CD4-positive, alpha-beta T cell treated with Interleukin-12 subunit alpha and Interleukin-12 subunit beta, for 1 hour (primary cell): ENCODE measurements at places on chromosomes 1 and 21.

DNA sequence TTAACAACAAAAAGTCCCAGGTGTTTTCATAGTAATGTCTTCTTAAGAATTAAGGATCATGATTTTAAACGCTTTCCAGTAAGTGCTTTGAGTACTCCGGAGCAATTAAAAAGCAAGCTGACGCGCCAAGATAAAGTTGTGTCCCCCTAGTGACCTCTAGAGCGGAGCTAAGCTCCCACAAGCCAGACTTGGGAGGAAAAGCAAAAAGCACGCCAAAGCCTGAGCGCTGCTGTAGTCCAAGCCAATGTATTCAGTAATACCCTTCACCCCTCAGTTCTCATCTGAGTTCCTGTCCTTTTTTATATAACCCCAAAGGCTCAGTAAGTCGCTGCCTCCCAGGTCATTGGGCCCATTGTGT lies 3.5 kb upstream of the SLC44A5 start:
- no peak for DNase-seq

- no peak for DNase-seq
Measured at GRCh38 chr1:202176949-202177927, 16.4 kb upstream of the LGR6 start.

DNA sequence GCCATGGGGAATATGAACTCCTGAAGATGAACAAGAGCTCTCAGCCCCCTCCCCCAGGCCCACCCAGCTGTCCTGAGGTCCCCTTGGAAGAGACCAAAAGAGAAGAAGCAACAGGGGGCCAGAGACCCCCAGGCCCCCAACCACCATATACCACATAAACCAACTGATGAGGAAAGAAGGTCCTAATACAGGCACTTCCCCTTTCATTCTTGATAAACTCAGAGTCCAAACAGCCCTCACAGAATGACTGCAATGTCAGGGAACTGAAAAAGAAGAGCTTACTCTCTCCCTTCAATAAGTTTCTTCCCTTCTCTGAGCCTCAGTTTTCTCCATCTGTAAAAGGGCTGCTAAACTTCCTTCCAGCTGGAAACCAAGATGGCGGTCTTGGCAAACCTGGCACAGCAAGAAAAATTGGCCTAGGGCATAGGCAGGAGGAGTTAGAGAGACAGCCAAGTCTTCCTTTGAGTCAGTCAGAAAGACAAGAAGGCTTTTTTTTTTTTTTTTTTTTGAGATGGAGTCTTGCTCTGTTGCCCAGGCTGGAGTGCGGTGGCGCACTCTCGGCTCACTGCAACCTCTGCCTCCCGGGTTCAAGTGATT lies 90.5 kb downstream of the VWA5B1 start:
- no peak for DNase-seq

DNA sequence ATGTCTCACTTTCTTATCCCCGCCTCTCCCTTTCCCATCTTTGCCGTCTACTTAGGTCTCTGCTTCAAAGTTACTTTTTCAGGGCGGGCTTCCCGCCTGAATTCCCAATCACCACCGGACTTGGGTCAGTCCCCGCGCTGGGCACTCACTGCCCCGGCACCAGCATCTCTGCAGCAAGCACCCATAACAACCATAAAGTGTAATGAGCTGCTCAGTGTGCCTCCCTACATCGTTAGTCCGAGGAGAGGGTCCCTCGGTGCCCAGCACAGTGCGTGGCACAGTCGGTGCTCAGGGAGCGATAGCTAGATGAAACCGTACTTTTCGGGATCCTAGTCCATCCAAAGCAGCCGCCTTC lies 633 bp upstream of the CTPS1 start:
- peak; percentile 2 for DNase-seq

DNA sequence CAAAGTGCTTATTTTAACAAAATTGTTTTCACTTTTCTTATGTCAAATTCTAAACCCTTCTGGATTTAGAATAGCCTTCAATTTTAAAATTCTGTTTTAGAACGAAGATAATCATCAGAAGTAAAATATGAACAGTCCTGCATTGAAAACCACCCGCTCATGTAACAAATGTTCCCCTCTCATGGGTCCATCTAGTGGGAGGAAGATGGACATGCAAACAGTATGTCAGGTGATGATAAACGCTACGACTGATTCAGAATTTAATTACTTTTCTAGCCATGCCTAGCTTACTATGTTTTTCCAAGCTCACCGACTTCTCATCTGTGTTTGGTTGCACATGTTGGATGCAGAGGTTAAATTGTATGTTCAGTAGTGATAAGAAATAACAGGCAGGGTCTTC lies 23.5 kb downstream of the SOD1 start:
- no peak for DNase-seq

- no peak for DNase-seq
Measured at GRCh38 chr1:9653491-9654050, 2.0 kb downstream of the PIK3CD start.

DNA sequence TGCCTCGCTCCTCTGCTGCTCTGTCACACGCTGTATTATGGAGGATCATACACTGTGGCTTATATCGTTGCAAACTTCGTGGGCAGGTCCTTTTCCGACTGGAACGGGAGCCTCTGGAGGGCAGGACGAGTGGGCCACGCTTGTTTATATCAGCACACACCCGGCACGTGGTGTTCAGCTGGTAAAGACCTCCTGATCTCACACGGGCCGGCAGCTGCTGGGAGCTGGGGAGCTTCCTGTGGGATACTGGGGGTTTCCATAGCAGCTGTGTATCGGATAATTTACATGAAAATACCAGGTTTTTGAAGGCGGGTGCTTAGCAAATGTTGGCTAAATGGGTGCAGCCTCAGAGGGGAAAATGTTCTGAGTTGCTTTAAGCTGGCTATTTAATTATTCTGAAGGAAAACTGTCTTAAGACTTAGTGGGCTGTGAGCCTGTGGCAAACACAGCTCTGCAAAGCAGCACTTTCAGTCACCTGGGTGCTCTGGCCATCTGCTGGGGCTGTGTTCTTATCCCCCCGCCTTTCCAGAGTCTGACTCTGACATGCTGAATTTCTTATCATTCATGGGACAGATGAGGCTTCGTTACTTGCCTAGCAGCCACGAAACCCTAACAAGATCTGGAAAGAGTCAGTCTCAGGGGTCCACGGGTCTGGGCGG lies 103.6 kb upstream of the GCLM start:
- no peak for DNase-seq

GRCh38 chr1:192161976-192162375 lies 3.7 kb downstream of the RGS18 start:
- DNase-seq = no peak

- DNase-seq = no peak
Measured at GRCh38 chr1:57424231-57425027, 569 bp upstream of the DAB1 start.

DNA sequence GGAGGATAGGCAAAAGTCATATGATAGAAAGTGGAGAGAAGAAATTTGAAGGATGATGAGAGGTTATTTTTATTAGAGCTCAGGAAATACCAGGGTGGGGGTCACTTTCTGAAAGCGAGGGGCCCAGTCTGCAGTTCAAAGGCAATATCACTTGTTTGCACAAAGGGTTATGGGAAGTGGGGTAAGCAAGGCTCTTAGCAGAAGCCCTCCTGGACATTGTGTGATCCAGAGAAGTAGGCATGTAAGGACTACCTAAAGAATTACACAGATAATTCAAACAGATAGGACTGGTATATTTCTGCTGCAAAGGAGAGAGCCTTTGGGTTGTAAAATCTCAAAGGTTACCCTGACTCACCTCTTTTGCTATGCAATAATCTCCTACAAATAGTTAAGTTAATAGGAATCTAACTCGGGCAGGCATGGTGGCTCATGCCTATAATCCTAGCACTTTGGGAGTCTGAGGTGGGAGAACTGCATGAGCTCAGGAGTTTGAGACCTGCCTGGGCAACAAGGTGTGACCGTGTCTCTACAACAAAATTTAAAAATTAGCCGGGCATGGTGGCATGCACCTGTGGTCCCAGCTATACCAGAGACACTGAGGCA lies 25.2 kb upstream of the PRRC2C start:
- DNase-seq = no peak

- no peak for DNase-seq
Measured at GRCh38 chr1:118360817-118361216, 175.8 kb upstream of the SPAG17 start.

- DNase-seq = peak; percentile 73
Measured at GRCh38 chr1:2555634-2556276, 416 bp upstream of the TNFRSF14 start.

GRCh38 chr1:44881011-44881632 lies 38.1 kb upstream of the PTCH2 start:
- no peak for DNase-seq

- DNase-seq = peak; percentile 20
Measured at GRCh38 chr1:32500387-32501209, 35.7 kb downstream of the ZBTB8B start.

DNA sequence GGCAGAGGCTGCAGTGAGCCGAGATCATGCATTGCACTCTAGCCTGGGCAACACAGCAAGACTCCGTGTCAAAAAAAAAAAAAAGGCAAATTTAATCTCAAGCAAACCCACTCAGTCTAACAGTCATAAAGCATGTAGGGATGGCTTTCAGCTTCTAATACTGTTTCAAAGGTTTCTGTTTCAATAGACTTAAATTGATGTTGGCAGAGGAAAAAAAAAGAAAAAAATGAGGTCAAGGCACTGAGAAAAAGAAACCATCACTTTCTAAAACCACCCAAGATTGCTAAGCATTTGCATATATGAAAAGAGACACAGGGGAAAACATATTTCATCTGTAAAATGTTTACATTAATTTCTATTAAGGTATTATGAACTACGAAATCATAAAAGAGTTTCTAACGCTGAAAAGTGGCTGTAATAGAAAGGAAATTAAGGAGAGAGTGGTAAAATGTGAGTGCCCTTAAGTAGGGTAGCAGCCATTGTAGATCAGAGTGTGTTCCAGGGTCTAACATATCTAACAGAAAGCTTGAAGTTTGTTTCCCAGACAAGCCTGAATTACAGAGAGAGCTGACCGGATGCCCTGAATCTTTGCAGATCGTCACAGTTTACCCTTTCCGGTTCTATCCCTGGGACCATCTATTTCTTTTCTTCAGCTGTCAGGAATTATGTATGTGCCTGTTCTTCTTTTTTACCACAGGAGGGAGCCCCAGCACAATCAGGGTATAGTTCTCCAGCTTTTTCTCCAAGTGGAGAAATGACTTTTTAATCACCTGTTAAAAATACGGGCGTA lies 70.0 kb downstream of the PLD5 start:
- no peak for DNase-seq

- DNase-seq = no peak
Measured at GRCh38 chr1:6303397-6304012, 42.6 kb upstream of the GPR153 start.
